ENCODE measurements at places on chromosomes 5 and 9.

- DNase-seq = no peak
Observed at GRCh38 chr5:140196115-140196814, 21.3 kb downstream of the CYSTM1 start.

DNA sequence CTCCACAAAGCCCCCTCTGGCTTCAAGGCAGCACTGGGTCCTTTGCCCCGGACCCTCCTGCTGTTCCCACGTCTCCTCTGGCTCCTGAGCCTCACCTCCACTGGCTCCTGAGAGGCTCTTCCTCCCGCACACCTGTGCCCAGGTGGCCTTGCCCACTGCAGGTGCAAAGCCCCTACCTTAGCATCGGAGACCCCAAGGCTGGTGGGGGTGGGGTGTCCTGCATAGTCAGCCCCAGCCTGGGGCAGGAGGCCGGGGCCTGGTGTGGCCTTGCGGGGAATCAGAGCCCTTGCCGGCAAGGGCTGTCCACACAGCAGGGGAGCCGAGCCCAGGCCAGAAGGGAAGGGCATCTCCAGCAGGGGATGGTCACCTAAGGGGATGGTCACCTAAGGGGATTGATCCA is 41.3 kb upstream of the CEP72 start:
- no peak for DNase-seq

- DNase-seq = no peak
Observed at GRCh38 chr5:50420343-50420935, 20.6 kb downstream of the EMB start.

GRCh38 chr5:142358648-142359047 is 33.8 kb upstream of the SPRY4 start:
- DNase-seq = no peak

GRCh38 chr5:59361454-59361853 is 532.1 kb downstream of the PDE4D start:
- no peak for DNase-seq

DNA sequence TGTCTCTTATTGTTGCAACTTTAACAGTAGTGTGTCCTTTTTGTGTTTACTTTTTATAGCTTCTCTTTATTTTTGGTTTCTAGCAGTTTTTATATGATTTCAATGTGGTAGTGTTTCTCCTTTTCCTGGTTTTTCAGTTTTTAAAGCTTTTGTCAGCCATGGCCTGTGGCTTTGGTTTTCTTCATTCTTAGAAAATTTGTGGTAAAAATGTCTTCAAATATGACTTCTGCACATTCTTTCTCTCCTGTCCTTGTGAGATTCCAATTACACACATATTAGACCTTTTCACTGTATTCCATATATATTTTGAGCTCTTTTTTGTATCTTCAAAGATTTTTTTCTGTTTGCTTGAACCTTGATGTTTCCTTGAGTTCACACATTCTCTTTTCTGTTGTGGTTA is 180.5 kb downstream of the CNTLN start:
- no peak for DNase-seq

- no peak for DNase-seq
Observed at GRCh38 chr9:5479994-5480694, 29.8 kb downstream of the CD274 start.

GRCh38 chr5:130693509-130693908 is 471.5 kb downstream of the HINT1 start:
- no peak for DNase-seq

DNA sequence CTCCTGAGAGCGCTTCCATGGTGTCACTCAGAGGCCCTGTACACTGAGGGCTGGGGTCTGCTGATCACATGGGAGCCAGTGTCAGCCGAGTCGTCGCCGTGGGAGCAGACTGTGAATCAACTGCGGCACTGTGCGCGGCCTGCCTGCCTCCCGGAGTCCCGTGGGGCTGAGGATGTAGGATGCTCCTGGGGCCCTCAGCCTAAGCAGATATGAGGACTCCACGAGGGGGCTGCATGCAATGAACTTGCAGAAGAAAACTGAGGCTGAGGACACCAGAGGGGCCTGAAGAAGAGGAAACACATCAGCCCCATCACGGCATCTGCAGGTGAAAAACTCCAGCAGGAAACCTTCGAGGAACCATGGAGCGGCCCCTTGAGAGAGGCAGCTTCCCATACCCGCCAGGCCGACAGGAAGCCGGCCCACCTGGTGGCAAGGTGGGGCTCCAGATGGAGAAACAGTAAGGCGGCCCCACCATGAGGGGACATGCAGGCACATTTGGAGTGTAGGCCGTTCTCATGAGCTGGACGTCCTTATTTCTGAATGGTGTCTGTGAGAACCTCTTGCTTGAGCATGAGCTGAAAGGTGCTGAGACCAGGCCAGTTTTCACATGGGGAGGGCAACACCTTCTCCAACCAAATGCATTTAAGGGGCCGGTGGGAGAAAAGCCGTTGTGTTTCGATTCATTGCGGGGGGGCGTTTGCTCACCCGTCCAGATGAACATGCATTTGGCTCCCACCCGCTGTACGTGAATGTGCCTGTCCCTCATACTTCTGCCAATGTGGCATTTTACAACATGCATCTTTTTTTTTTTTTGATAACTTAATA is 35.2 kb upstream of the ADAMTS2 start:
- DNase-seq = no peak

- no peak for DNase-seq
Observed at GRCh38 chr5:124660229-124661093, 86.0 kb downstream of the ZNF608 start.

GRCh38 chr5:95725937-95726810 is 5.0 kb upstream of the RHOBTB3 start:
- no peak for DNase-seq

DNA sequence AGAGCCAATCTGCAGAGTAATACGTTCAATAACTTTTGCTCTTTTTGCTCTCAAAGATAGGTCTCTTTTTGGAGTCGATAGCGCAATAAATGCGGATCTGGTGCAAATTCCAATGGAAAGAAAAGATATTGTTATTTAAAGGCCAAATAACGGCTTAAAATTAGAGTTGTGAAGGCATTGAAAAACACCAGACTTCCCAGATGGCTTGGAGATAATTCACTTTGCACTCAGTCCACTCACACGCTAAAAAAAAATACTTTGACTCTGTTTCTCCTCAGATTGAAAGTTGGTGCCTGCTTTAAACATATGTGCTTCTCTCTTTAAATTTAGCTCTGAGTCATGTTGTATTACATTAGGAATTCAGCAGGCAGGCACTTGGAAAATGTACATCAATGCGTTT is 19.5 kb upstream of the MED27 start:
- DNase-seq = no peak

DNA sequence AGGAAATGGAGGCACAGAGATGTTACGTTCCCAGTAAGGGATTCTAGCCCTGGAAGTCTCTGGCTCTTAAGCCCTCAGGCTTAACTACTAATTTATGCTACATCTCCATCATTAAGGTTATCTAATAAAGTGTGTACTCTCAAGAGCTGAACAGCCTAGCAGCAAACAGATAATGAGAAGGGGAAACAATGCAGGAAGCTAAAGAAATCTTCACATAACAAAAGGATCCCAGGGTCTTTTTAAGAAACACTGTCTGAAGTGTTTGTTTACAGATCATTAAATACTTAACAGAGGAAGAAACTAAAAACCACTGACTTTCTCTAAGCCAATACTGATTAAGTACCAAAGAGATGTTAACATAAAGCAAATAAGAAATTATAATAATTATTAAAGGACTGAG is 129.0 kb downstream of the PAPPA start:
- DNase-seq = no peak

DNA sequence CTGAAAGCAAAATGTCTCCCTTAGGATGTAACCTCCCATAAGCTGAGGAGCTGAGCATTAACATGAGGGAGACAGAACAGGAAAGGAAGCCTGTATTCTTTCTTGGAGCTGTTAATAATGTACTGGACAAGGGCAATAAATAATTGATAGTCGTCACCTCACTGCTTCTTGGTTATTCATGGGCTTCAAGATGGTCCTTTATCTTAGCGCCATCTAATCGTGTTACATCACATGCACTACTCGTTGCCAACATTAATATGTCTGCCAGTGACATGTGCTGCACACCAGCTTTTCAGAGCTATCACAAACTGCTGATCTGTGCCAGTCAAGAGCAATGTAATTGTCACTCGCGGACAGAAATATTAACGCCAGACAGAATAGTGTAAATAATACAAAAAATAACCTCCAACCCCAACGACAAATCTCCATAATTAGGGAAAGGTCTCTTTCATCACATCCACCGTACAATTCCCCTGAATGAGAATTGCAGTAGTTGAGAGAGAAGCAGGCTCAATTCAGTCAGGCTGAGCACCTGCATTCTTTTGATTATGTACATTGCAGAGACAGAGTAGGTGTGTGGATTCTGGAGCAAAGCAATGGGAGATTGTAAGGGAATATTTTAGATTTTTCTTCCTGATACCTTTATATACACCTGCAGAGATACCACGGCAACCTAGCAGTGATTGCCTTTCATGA is 267.1 kb downstream of the SPATA31D1 start:
- no peak for DNase-seq

DNA sequence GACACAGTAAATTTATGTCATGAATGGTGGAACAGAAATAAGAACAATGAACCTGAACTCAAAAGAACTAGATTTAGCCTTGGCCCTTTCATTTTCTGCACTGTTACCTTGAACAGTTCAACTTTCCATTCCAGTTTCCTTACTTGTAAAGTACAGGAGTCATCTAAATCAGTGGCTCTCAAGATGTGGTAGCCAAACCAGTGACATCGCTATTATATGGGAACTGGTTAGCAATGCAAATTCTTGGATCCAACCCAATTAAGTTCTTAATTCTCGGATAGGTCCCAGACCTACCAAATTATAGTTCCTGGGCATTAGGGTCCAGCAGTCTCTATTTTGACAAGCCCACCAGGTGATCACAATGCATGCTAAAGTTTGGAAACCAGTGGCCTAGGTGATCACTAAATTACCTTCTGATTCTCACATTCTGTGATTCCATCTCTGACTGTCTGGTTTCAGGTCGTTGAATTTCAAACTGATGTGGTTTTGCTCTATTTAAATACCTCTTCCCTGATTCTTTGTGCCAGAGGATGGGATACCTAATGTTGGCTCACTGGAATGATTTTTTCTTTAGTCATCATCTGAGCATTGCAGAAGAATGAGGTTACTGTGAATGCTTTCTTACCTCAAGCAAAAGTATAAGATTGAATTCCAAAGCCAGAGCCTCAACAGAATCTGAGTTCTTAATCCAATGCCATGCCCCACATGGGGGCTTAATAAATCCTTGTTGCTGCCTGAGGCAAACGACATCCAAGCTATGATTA is 253.8 kb downstream of the ENC1 start:
- no peak for DNase-seq

DNA sequence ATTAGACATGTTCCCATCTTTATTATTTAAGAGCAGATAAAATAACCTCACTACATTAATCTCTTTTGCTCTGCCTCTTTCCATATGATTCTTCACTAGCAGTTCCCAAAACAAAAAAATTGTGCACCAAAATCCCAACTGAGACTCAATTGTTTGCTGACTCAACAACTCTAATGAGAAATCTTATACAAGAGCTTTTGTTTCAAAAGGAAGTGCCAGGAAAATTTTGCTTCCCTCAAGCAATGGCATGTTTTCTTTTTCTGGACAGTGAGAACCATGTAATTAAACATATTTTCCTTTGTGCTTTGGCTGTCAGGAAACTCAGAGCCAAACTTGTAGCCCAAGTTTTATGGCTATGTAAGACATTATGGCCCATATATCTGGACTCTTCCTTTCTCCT is 62.0 kb downstream of the TMC1 start:
- no peak for DNase-seq

DNA sequence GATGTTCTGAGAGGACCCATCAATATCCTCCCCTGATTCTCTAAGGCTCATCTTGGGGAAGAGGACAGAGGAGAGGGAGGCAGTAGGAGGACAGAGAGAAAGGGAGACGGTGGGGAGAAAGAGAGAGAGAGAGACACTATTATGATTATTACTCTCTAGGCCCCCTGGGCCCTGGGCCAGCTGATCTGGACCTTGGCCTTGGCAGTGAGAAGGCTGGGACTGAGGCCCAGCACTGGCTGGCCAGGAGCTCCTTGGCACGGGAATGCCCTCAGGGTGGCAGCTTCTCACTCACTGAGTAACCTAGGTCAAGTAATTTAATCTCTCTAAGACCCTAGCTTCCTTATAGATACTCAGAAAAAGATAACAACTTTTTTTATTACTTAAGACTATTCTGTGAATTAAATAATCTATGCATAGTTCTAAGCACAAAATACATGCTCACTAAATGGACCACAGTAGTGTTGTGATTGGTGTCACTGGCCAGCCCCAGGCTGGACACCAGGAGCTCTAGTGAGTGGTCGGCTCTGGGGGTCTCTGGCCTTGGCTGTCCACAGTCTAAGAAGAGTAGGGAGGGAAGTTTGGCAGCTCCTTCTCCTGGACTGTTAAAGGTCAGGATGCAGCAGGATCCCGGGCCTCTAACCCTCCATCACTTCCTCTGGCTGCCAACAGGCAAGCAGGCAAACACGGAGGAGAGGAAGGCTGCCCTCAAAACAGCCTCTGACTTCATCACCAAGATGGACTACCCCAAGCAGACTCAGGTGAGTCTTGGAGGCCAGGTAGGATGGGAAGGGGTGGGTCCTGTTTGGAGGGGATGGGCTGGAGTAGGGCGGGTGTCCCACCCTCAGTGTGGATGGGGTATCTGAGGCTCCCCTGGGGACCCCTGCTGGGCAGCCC is 50.0 kb downstream of the GSN start:
- DNase-seq = no peak

- DNase-seq = no peak
Observed at GRCh38 chr5:107982703-107983425, 312.1 kb upstream of the EFNA5 start.

DNA sequence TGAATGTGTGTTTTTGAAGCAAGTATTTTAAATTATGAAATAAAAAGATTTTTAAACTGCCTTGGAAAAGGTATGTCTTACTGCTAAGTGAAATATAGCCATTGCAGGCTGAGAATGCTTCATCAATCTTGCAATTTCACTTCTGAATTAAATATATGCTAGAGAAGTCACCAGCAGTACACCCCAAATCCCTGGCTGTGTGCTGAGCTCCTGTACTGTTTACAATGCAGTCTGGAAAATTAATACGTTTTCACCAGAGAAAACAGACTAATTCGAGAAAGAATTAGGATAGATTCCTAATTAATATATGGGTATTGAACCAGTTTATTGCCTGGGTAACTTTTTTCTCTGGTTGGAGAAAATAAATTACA is 3.2 kb downstream of the PRDM6 start:
- no peak for DNase-seq

DNA sequence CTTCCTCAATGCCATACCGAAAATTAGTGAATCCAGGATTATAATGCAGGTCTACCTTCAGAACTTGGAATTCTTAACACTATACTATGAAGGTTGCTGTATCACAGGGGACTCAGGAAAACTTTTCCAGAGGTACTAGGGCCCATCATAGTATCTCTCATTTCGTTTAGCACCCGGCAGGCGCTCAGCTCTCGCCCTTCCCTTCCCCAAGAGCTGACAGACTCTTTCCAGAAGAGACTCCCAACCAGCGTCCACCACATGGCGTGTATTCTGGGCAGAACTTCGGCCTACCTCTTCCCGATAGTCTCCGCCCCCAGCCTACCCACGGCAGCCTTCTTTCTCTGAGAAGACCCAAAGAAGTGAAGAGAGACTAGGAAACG is 271 bp downstream of the NOL8 start:
- no peak for DNase-seq

Data from kidney capillary endothelial cell (primary cell).